ENCODE measurements at places on chromosomes 7 and 10.

GRCh38 chr10:132462463-132463332 is 65.7 kb downstream of the PWWP2B start:
- no peak for DNase-seq

GRCh38 chr10:917416-917720 is 14.1 kb downstream of the LARP4B start:
- DNase-seq = no peak

GRCh38 chr10:84706431-84706830 is 378.0 kb downstream of the CCSER2 start:
- no peak for DNase-seq

GRCh38 chr10:17921378-17921777 is 30.3 kb upstream of the SLC39A12 start:
- DNase-seq = no peak

- DNase-seq = no peak
These were observed 45.9 kb downstream of the TMEM270 start for GRCh38 chr7:73906874-73907273.

GRCh38 chr10:11863353-11864109 is 40.4 kb downstream of the PROSER2 start:
- peak; percentile 65 for DNase-seq

DNA sequence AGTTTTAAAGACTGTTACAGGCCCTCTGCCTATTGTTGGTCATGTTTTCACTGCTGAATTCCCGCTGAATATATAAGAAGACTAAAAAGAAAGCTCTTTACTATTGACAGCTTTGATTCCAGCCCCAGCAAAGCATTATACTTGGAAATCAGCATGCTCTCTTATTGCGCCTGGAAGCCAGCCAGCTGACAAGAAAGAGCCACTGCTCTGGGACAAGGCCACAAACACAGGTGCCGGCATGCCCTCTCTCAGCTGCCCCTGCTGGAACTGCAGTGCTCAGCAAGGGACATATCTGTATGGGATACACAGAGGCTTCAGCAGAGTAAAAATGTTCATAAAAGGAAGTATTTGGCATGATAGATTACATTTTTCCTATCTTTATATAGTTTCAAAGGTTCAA is 523.9 kb downstream of the ADRA2A start:
- DNase-seq = no peak

GRCh38 chr10:14543046-14543903 is 212.6 kb upstream of the FRMD4A start:
- no peak for DNase-seq

Measured in stimulated activated CD8-positive, alpha-beta memory T cell treated with anti-CD3 and anti-CD28 coated beads, Interleukin-4, amount 100 ng/mL, for 48 hours (primary cell).